Osteoblast (primary cell): ENCODE measurements at places on chromosomes 4 and X.

DNA sequence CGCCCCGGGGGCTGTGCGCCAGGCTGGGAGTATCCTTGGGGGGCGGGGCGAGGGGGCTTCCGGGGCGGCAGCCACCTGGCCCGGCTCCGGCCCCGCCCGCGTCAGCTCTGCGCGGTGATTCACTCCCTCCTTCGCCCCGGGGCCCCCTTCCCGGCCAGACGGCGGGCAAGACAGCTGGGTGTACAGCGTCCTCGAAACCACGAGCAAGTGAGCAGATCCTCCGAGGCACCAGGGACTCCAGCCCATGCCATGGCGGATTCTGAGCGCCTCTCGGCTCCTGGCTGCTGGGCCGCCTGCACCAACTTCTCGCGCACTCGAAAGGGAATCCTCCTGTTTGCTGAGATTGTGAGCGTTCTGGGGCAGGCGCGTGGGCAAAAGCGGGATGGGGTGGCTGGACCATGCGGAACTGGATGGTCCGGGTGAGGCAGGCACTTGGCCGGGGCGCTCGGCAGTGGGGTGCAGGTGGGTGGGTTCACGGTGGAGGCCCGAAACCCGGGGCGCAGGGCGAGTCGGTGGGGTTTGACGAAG lies at the start of gene PLP2:
Gene PLP2 (plus strand): TSS at position 147 of the 528 bp plus-strand sequence. CDS start 103 bp downstream, at position 250.
- H3K4me3 ChIP-seq: peak within 1 kb of the TSS; percentile 77
- no peaks in the 10 kb centered on the region for H3K36me3 ChIP-seq
- H3K4me1 ChIP-seq: peaks cover 14% of the 10 kb centered on the region
- no peaks in the 10 kb centered on the region for H3K27me3 ChIP-seq
- DNase-seq: peak; percentile 93
- H3K27ac ChIP-seq: peak within 1 kb of the TSS; percentile 51

DNA sequence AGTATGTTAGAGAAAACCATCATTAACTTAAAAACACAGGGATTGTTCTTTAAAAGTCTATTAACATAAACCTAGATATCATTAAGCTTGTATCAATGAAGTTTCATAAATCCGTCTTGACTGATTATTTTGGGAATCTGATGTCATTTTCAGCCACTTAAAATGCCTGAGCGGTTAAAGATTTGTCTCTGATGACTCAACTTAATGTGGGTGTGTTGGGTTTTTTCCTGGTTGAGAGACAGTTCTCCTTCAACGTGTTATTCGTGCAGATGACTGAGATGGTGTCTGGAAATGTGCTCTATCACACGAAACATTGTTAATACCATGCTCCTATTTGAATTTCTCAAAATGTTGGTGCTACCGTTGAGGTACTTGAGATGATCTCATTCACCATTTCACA lies 227.3 kb upstream of the TENM3 start:
- no peaks in the 10 kb centered on the region for H3K36me3 ChIP-seq
- H3K27me3 ChIP-seq: no peaks in the 10 kb centered on the region
- H3K4me3 ChIP-seq: no peak overlapping the region

- no peaks in the 10 kb centered on the region for H3K36me3 ChIP-seq
- no peaks in the 10 kb centered on the region for H3K27me3 ChIP-seq
- H3K4me3 ChIP-seq: no peak overlapping the region
- DNase-seq: no peak
- peaks cover 6% of the 10 kb centered on the region for H3K4me1 ChIP-seq
- no peak overlapping the region for H3K27ac ChIP-seq
Measured at GRCh38 chr4:3070709-3071500, 3.4 kb downstream of the HTT-AS start.

GRCh38 chrX:23782455-23782854 lies 518 bp upstream of the SAT1 start:
- peaks cover 13% of the 10 kb centered on the region for H3K36me3 ChIP-seq
- peak overlapping the region; percentile 82 for H3K27ac ChIP-seq
- no peak for DNase-seq
- H3K4me3 ChIP-seq: peak overlapping the region; percentile 52

GRCh38 chrX:119008110-119008744 lies 33.8 kb downstream of the LONRF3 start:
- H3K27ac ChIP-seq: no peak overlapping the region
- DNase-seq: peak; percentile 69
- no peaks in the 10 kb centered on the region for H3K36me3 ChIP-seq
- no peaks in the 10 kb centered on the region for H3K4me1 ChIP-seq

DNA sequence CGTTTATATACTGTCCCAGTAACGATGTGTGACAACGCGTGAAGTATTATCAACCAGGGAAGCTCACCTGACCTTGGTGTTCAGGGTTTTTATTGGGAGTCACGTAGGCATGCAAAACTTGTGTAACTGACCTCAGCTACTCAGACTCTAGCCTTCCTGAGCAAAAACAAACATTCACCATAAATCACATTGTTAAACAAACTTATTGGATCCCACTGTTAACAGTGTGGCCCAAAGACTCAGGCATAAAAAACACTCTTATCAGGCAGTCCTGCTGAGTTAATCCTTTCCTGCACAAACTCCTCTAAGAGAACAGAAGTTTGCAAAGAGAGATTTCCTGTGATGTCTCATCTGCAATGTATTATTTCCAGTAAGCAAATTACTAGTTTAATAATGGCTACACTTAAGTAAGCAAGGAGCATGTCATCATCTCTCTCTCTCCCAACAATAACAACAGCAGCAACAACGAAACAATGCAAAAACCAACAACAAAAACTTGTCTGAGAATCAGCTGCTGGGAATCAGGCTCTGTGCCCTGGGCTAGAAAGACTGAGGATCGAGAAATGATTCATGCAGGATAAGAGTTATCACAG lies 12.0 kb downstream of the GAGE1 start:
- H3K27ac ChIP-seq: no peak overlapping the region
- H3K4me3 ChIP-seq: no peak overlapping the region
- H3K36me3 ChIP-seq: no peaks in the 10 kb centered on the region
- no peaks in the 10 kb centered on the region for H3K27me3 ChIP-seq
